ENCODE measurements at places on chromosomes 1 and 21.

DNA sequence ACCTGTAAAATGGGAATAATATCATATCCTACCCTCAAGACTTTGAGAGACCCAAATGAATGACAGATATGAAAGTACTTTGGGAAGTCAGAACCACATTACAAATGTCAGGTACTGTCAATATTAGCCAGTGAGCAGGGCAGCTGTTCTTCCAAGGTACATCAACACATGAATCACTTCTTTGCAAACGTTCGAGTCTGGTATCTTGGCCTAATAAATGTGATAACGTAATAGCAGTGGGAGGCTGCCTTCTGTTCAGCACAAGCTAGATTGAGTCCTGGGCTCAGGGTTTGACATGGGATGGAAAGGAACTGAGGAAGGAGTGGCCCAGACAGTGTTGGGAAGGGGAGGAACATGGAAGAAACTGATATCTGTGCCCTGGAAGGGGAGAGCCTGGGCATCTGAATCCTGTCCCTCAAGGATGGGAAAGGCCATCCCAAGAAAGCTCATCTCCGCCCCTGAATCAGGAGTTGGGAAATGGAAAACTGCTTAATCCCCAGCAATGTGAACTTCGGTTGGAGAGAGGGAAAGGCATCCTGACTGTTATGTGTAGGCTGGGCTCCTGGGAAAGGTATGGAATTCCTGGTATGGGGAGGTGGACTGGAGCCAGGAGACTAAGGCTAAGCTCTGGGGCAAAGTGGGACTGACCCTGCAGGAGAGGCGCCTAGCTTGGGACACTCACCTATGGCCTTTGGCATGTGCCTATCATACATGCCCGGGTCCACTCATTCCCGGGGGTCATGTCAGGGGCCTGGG lies 14.3 kb downstream of the KCNC4 start:
- no peak for DNase-seq

GRCh38 chr1:34865573-34865972 lies 6.0 kb upstream of the SMIM12 start:
- DNase-seq = peak; percentile 33

GRCh38 chr1:63847308-63847910 lies 73.6 kb downstream of the ROR1 start:
- DNase-seq = no peak

- peak; percentile 28 for DNase-seq
These were observed 3.5 kb upstream of the LRRC38 start for GRCh38 chr1:13517193-13517812.

DNA sequence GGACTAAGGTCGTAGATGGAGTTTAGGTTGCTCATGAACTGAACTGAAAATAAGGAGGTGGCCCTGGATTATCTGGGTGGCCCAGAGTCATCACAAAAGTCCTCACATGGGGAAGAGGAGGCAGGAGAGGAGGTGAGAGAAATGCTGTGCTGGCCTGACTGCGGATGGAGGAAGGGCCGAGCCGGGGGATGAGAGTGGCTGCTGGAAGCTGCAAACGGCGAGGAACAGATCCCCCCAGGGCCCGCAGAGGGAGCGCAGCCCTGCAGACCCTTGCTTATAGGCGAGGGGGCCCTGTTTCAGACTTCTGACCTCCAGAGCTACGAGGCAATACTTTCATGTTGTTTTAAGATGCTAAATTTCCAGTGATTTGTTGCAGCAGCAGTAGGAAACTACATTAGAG lies 102.7 kb upstream of the C1orf174 start:
- DNase-seq = no peak

GRCh38 chr1:29122682-29123052 lies 1.0 kb downstream of the TMEM200B start:
- peak; percentile 24 for DNase-seq

GRCh38 chr1:116066868-116067565 lies 44.2 kb upstream of the MAB21L3 start:
- DNase-seq = no peak

DNA sequence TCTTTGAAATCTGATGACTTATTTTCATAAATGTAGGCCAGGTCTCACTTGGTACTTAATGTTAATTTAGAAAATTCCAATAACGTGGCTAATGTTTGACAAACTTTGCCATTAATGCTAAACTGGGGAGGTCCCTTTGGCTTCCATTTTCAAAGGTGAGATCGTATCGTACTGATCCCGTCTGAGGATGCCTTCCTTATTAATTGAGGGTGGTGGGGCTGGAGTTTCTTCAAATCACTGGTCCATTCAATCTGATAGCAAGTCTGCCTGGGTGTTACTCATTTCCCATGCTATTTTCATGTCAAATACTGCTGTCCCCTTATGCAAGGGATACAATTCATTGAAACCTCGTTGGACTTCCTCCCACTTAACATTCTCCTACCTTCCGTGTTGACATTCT lies 327.1 kb downstream of the DISC1 start:
- no peak for DNase-seq
